AG09319 (cell line): ENCODE measurements at places on chromosomes 3 and 15.

DNA sequence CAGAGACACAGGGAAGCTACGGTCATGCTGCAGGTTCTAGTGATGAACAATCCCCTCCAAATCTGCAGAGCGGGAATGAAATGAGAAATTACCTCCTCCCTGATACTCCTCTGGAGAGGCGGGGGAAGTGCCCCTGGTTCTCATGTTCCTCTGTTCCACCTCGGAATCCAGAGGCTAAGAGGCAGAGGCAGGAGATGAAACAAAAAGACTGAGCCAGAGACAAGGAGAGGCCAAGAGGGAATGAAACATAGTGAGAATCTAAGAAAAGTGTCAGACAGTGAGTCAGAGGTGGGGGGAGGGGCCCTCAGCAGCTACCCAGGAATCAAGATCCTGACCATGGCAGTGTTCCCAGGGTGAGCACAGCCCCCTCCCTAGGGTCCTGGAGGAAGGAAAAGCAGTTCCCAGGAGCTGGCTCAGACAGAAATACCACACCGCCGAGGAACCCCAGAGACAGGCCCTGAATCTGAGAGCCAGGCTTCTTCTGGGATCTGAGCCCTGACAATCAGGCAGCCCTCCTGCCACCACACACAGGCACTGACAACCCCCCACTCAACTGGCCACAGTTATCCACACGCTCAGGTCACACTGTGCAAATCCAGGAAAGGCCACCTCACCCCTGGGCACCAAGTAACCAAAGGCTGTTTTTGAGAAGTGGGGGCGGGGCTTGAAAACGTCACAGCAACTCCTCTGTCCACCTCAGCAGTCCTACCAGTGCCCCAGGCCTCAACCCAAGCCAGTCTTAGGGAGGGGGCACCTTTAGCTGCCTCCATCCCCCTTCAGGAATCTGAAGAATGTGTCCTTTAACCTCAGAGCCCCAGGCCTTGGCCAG, 2.4 kb downstream of the CSRNP1 start:
- DNase-seq: peak; percentile 82

- no peak for DNase-seq
Observed at GRCh38 chr3:184601576-184602371, 40.2 kb downstream of the EPHB3 start.

DNA sequence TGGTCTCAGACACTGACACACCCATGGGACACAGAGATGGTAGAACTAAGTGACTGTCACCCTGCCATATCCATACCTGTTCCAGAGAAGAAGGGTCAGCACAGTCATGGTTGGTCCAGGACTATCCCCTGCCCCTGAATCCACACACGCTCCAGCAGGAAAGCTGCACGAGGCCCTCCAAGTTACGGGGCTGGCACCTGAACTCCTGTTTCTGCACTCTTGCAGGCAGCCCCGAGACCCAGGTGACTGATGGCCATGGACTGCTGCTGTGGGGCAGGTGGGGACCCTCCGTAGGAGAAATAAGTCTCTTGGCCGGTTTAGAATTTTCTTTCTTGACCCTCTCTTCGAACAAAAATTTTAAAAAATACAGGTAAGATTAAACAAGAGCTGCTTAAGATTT, 30.6 kb downstream of the CHDH start:
- DNase-seq: no peak

- no peak for DNase-seq
Observed at GRCh38 chr15:42681119-42681518, 55.8 kb downstream of the CDAN1 start.

- DNase-seq: no peak
Observed at GRCh38 chr15:40388941-40389823, 6.7 kb downstream of the KNSTRN start.
